ENCODE measurements at places on chromosomes 3 and 15.
A peak's percentile ranks its signal among the peaks of the same experiment; 100 is the strongest.

GRCh38 chr3:89289574-89290190 lies 182.3 kb downstream of the EPHA3 start:
- no peak for DNase-seq

GRCh38 chr3:34106879-34107278 lies 308.4 kb downstream of the PDCD6IP start:
- DNase-seq = no peak

DNA sequence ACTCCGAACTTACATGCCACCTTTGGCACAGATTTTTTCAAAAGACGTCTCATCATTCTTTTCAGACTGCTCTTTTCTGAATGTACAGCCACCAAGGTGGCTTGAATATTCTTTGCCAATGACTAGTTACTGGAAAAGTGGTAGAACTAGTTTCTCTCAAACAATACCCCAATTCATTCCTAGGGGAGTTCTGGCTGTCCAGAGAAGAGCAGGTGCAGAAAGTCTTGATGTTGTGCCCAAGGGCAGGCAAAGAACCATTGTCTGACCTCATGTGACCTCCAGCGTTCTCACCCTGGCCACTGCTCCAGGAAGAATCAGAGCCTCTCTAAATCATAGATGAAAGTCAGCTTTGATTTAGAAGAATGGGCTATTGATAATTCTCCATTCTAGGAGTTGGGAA lies 5.5 kb downstream of the LMOD3 start:
- DNase-seq = no peak

DNA sequence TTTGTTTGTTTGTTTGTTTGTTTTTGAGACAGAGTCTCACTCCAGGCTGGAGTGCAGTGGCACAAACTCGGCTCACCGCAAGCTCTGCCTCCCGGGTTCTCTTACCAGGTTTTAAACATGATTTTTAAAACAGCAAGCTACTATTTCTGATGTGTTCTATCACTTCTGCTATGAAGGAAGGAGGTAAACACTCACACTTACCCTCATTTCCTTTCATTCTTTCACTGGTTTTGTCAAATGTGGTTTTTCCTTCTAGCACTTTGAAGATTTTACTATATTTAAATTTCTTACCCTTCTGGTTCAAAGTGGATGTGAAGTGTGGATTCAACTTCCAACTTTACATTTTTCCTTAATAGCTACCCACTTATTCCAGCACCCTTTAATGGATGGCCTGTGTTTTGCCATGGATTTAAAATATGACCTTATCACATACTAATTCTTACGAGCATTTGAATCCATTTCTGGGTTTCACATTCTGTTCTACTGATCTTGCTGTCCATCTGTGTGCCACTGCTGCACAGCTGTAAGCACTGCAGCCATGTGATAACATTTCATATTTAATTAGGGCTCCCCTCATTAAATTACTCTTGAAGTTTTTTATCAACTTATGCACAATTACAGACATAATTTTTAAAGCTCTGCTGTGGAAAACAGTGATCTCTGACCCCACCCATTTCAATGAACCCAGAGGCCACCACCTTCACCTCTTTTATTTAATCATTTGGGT lies 42.3 kb downstream of the TXNRD3 start:
- no peak for DNase-seq

DNA sequence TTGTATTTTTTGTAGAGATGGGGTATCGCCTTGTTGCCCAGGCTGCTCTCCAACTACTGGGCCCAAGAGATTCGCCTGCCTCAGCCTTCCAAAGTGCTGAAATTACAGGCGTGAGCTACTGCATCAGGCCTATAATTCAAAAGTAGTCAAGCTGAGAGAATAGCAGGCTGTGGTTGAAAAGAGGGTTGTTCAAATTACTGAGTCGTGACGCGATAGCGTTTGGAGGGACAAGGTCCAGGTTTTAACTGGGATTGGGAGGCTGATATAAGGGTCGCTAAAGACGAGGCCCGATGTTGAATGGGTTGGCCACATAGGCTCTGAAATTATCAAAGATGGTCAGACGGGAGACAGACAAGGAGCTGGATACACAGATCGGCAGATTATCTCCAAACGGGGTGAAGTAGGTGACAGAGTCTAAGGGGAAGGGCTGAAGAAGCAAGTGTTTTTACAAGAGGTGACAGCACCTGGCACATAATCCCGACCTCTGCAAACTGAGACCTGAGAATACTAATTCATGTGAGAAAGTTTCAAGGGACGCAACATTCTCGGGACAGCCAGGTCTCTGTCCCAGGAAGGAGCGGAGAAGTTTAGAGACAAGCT lies 759 bp upstream of the ARID3B start:
- DNase-seq = no peak

DNA sequence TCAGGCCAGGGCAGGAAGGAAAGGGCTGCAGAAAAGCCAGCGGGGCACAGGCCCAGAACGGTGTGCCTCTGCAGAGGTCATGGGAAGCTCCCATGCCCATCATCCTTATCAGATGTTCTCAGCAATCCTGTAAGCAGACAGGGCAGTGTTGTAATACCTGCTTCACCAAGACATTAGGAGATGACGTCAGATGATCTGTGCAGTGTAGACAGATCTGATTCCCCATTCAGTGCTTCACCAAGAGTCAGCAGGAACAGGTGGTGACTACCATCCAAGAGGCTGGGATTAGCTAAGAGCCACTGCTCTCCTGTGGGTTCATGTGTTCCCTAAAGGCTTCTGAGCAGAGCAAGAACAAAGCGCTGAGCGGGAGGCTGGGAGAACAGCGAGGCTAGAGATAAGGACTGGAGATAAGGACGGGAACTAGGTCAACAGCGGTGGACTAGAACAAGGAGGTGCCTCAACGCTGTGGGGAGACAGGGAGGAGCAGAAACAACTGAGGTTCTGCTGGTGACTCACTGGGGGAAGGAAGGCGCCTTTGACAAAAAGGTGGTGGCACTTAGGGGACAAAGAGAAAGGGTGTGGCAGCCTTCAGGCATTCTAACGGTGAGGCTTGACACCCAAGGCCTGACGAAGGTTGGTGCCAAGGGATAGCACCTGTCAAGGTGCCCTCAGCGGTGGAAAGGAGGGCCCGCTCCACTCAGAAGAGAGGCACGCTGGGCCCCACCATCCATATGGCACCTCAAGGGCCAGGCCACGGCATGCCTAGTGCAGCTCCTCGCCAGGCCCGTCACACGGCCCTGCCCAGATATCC lies 28.4 kb downstream of the CCDC12 start:
- DNase-seq = no peak

DNA sequence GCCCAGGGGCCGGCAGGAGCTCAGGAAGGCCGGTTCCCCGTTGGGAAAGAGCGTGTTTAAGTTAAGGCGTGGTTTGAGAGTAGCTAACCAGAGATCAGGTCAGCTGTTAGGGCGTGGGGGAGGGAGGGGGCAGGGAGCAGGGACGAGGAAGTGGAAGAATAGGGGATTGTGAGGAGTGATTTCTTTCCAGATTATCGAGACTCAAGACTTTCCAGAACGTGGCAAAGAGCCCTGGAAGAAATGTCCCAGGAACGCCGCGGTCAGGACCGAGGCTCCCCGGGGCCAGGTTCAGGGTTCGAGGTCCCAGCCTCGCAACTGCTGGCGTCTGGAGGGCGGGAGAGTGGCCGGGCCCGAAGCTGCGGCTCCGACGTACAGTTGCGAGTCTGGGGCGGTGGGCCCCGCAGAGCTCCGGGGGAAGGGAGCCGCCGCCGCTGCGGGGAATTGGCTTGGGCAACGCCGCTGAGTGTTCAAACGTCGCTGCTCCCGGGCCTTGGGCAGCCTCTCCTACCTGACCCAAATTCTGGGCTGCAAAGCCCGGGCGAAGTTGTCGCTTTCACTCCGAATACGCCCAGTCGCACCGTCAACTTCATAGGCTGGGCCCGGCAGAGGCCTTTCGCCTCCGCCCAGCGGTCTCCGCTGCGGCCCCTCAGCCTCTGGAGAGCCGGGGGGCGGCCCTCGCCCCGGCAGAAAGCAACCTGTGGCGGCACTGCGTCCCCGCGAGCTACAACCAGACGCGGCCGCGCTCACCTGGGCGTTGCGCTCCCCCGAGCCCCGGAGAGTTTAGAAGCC lies 9.5 kb downstream of the ISL2 start:
- no peak for DNase-seq

DNA sequence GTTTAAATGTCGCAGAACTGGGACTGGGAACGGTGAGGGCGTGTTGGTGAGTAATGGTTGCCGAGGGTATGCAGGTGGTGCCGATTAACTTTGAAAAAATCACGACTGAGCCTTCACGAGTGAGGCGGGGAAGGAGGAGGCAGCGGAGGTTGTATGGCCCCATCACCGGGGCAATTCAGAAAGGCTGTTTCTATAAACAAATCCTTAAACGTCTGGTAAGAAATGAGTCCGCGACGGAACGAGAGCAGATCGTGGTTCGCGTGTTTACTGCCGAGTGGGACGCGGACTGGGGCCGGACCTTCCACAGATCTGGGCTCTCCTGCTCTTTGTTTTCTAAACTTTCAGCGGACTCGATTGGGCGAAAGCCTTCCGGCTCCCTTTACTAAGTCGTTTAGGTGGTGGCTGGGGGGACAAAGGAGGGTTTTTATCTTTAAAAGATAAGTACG lies 2.7 kb downstream of the IGF1R start:
- DNase-seq = no peak

- no peak for DNase-seq
Measured at GRCh38 chr3:134939978-134940377, 144.9 kb downstream of the EPHB1 start.

DNA sequence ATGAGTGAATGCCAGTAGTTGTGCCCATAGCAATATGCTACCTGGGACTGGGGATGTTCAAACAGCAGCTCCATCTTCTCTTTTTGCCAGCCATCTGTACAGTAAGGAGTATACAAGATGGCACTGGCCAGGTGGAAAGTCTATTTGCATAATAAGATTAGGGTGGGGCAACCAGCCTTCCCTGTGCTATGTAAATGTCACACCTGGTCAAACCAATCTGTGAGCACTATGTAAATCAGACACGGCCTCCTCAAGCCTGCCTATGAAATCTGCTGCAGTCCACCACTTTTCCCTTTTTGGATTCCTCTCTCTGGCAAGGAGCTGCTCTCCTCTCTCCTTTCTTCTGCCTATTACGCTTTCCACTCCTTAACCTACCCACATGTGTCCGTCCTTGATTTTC lies 53.0 kb downstream of the C3orf80 start:
- peak; percentile 7 for DNase-seq

DNA sequence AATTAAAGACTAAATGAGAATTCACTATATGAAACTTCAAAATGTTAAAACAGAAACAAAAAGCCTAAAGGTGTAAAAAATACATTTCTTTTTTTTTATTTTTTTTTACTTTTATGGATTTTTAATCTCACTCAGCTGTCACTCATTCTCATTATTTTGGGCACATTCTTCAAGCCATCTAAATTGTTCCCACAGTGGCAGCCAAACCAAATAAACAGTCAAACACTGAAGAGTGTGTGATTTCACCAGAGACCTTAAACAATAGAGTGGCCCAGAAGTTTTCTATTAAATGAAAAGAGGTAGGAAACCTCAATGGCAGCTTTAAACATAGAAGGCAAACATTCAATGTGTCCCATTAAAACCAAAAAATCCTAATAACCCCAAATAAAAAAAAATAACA lies 616.1 kb downstream of the OTOL1 start:
- DNase-seq = no peak

GRCh38 chr3:55607175-55607574 lies 120.1 kb upstream of the WNT5A start:
- no peak for DNase-seq

- no peak for DNase-seq
Measured at GRCh38 chr3:64426551-64426950, 201.3 kb upstream of the PRICKLE2 start.

GRCh38 chr3:52620580-52620979 lies 65.1 kb downstream of the PBRM1 start:
- DNase-seq = no peak

DNA sequence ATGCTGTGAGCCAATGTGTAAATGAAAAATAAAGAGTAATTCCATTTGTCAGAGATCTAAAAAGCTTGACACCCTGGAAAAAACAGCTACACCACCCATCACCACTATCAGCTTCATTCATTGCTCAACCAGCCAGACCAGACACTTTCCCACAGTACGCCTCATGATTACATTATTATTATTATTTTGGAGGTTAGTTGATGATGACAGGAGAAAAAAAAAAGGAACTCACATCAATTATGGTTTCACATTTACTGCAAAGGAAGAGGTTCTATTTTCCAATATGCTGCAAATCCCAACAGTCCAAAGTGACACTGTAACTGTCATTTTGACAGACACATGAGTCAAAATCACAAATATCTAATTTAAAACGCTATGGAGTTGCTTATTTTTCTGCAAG lies 134.7 kb upstream of the TSC22D2 start:
- DNase-seq = no peak

- no peak for DNase-seq
Measured at GRCh38 chr3:197800379-197800778, 9.3 kb downstream of the LRCH3 start.

GRCh38 chr3:40885430-40885829 lies 313.9 kb upstream of the CTNNB1 start:
- DNase-seq = no peak

GRCh38 chr15:78811825-78812183 lies 540 bp upstream of the ADAMTS7 start:
- no peak for DNase-seq

DNA sequence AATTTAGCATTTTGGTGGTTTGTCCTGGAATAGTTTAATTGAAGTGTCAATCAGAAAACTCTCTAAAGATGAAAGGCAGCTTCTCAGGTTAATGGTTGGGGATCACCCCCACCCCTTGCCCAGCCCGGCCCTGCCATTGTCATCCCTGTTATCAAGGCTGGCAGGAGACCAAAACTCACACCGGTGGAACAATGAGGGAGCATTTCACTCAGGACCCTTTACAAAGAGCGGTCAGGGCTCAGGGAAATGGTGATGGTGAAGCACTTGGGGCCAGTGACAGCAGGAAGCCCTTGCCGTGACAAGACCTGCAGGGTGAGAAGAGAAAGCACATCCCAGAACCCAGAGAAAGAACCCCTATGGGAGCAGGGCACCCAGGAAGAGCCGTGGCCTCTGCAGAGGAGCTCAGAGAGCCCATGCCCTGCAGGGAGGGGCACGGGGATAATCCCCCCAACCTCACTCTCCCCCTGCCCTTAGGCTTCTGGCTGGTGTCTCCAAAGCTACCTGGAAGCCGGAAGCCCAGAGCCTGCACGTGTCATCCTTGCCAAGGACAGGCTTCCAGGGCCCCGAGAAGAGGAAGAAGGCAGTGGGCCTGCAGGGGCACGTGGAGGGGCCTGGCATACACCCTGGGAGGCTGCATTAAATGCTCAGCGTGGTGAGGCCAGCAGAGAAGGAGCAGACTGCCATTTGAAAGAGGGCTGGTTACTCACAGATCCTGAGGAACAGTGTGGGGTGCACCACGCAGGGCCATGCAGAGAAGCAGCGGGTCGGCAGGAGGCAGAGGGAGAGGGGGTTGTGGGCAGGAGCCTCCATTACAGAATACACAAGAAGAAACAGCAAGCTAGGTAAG lies 80.6 kb upstream of the PRR20G start:
- no peak for DNase-seq

GRCh38 chr3:152245498-152246170 lies 23.1 kb upstream of the MBNL1 start:
- DNase-seq = no peak

Data from DMS 273 treated with DMSO at 0.1 percent for 48 hours (cell line).